WTC11 (cell line): ENCODE measurements at places on chromosomes 4 and X. TPM values are rescaled to one million over a fixed set of nuclear protein-coding genes. Genes with fewer than 3 reads are reported as not detected.
A peak's percentile ranks its signal among the peaks of the same experiment; 100 is the strongest.

SRPK3 gene
- not detected in 3 replicates for total RNA-seq

ENPP6 gene
- 0.09 to 0.27 TPM (median 0.09 TPM) in 3 replicates for total RNA-seq

TBC1D25 gene
- total RNA-seq, result 7.5 to 10.2 TPM (median 9.9 TPM) in 3 replicates

PITX2 gene
- 11.3 to 24.9 TPM (median 12.2 TPM) in 3 replicates for total RNA-seq

EXOSC9 gene
- 37.1 to 50.0 TPM (median 39.1 TPM) in 3 replicates for total RNA-seq

NDST4 gene
- not detected in 3 replicates for total RNA-seq

CFAP99 gene
- total RNA-seq, result 0.23 to 0.41 TPM in 2 of 3 replicates, not detected in the other

CLTRN gene
- total RNA-seq, result 1.4 to 2.2 TPM (median 2.2 TPM) in 3 replicates

DCAF8L2 gene
- not detected in 3 replicates for total RNA-seq

MGARP gene
- 4.6 to 7.5 TPM (median 6.2 TPM) in 3 replicates for total RNA-seq

AFF1 gene
- total RNA-seq, result 72.6 to 93.4 TPM (median 83.9 TPM) in 3 replicates

ZNF280C gene
- total RNA-seq, result 11.8 to 15.0 TPM (median 12.1 TPM) in 3 replicates

ARHGAP6 gene
- 0.55 to 1.0 TPM (median 0.89 TPM) in 3 replicates for total RNA-seq

RAI2 gene
- 0.57 to 0.78 TPM (median 0.77 TPM) in 3 replicates for total RNA-seq

DNA sequence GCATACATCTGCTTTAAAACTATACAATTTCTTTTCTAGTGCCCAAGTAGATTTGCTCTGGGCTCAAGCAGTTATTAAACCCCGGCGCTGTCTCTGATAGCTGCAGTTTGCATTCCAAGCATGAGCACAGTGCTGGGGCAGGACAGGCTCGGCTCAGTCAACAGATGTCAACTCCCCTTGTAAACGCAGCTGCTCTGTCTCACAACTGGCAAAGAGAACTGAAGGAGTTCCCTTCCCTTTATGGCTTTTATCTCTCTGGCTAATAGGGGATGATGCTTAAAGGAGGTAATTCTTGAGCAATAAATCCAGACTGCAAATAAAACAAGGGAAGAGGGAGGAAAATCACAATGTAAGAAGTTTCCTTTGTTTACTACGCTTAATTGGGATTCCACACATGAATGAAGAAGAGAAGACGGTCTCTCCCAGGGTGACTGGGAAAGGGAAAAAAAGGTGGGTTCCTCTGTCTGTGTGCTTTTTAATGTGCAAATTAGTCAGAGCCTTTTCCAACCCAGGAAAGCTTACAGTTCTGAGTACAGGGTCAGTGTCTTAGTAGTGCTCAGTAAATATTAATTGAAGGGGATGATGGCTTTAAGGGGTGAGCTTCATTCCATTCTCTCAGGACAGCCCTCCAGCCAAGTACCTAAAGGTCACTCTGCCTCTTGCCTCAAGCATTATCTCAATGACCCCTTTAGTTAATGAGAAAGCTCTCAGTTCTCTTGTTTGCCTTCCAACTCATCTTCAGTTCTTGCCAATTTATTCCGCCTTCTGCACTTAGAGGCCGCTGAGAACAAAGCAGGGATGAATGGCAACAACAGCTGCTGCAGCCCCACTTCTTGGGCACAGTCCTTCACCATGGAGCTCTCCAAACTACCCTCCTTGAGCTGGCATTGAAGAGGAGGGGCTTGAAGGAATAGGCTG is 155.7 kb upstream of the JADE1 start:
- no peak for DNase-seq

GRCh38 chr4:67393699-67394281 is 151.5 kb downstream of the CENPC start:
- no peak for DNase-seq

DNA sequence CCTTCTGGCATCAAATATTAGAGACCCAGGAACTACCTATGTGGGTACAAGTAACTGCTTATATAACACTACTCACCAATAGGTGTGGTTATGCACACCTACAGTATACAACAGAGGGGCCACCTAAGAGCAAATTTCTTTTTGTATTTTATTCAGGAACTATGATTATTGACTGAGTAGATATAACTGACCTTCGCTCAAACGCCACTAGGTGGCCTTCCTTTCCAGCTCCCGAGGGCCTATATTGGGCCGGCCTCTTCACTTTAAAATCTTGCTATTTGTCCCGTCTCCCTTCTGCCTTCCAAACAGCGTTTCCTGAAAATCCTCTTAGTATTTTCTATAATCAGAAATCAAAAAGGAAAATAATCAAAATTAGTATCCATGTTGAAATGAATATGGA is 19.9 kb upstream of the PABPC5 start:
- DNase-seq, result peak; percentile 15

GRCh38 chrX:142251680-142252079 is 46.6 kb upstream of the MAGEC2 start:
- DNase-seq, result no peak

DNA sequence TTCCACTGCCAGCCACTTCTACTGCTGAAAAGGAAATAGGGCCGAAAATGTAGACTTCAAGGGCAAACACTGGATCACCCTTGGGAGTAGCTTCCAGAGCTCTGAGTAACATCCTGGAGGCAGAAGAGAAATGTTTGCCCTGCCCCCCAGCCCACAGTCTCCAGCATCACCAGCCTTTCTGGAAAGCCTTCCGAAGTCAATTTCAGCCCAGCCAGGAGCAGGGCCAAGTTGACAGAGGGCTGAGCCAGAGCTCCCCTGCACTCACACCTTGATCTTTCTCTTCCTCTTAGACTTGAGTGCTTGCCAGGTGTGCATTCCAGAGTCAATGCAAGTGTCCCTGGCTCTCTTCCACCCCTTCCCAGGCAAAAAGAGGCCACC is 35.2 kb downstream of the SLC25A5 start:
- no peak for DNase-seq

DNA sequence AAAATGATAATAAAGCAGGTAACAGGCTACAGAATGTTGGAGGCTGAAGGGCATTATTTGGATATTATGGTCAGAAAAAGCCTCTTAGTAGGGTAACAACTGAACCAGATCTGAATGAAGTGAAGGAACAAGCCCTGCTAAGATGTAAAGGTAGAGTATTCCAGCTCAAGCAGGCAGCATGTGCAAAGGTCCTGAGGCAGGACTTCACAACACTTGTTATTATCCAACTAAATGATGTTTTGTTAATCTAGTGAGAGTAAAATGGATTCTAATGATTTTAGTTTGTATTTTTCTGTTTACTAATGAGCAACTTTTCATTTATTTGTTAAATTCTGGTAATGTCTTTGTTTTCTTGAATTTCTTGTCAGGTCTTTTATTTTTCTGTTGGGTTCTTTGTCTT is 35.7 kb downstream of the RAB33B start:
- DNase-seq, result no peak

GRCh38 chrX:84340968-84341367 is 153.0 kb upstream of the RPS6KA6 start:
- no peak for DNase-seq

DNA sequence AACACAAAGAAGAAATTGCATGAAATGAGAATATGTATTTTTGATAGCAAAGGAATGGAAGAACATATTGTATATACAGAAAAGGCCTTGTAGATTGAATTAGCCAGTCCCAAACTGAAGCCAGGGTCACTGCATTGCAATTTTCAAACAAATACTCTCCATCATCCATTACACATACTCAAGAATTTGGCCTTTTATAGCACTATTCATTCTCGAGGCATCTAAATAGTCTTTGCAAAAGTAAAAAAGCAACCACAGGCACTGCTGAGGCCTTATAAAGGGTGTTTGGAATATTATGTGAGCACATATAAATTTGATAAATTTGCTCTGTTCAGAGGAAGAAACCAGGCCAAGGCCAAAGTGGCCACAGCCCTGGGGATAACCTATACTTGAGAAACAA is 123.0 kb downstream of the ZNF827 start:
- no peak for DNase-seq

- peak; percentile 13 for DNase-seq
Measured at GRCh38 chrX:17692709-17693346, 44.5 kb upstream of the SCML1 start.

GRCh38 chrX:56600141-56600540 is 36.7 kb downstream of the UBQLN2 start:
- DNase-seq, result no peak

- DNase-seq, result no peak
Measured at GRCh38 chr4:130210864-130211263, 1114.9 kb downstream of the C4orf33 start.

DNA sequence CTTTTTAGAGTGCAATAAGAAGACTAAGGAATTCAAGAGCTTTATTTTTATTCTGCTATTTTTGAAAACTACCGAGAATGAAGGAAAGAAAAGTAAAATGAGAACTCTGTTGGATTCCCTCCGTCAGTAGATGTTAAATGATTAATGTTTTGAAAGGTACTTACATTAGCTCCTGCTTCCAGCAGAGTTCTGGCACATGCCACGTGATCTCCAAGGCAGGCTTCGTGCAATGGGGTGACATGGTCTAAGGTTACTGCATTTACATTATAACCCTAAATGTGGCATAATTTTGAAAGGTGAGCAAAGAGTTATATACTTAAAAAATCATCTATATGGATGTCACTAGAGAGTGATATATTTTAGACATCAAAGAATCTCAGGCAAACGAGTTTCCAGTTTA is 26.8 kb upstream of the SPATA4 start:
- no peak for DNase-seq

DNA sequence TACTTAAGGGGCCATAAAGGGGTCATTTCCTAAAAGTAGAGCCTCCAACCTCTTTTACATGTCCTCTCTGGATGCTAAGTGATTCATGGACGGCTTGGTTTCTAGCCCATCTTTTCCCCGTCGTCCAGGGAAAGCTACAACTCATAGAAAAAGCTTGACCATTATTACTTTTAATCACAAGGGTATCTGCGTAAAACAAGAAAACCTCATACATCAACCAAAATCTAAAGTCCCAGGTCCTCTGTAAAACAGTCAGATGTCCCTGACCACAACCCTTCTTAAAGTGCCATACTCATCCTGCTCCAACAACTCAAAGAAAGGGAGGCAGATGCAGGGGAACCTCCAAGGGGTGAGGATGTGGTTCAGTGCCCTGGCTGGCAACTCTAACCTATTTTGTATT is 29.6 kb downstream of the ADGRA3 start:
- no peak for DNase-seq

- DNase-seq, result no peak
Measured at GRCh38 chr4:128604204-128604603, 205.3 kb upstream of the JADE1 start.

GRCh38 chr4:91359041-91360031 is 944.4 kb upstream of the GRID2 start:
- DNase-seq, result no peak

DNA sequence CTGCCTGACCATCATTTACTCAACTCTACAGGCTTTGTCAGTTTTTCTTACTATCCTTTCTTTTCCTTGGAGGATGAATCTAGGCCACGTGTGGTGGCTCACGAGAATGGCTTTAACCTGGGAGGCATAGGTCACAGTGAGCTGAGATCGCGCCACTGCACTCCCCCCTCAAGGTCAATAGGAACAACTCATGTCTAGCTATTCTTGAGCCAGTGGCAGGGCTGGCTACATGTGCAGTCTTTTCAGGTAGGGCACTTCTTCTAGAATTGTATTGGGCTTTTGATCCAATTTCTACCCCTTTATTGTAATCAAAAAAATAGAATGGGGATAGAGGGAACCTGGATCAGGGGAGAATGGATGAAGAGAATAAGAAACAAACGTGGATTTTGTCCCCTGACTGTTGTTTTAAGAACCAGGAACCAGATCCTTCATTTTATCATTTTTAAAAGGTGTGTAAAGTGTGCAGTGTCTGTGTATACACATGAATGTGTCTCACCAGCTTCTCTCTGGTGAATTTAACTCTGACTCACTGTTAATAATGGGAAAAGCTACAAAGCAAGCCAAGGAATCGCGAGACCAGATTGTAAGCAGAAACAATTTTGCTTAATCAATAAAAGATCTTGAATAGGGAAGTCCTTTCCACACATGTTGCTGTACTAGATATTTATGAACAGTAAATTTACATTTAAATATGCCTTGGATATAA is 283.9 kb upstream of the GPC4 start:
- no peak for DNase-seq

GRCh38 chr4:79653871-79654270 is 245.8 kb upstream of the GK2 start:
- no peak for DNase-seq

GRCh38 chrX:151384807-151385206 is 12.2 kb upstream of the VMA21 start:
- DNase-seq, result no peak

DNA sequence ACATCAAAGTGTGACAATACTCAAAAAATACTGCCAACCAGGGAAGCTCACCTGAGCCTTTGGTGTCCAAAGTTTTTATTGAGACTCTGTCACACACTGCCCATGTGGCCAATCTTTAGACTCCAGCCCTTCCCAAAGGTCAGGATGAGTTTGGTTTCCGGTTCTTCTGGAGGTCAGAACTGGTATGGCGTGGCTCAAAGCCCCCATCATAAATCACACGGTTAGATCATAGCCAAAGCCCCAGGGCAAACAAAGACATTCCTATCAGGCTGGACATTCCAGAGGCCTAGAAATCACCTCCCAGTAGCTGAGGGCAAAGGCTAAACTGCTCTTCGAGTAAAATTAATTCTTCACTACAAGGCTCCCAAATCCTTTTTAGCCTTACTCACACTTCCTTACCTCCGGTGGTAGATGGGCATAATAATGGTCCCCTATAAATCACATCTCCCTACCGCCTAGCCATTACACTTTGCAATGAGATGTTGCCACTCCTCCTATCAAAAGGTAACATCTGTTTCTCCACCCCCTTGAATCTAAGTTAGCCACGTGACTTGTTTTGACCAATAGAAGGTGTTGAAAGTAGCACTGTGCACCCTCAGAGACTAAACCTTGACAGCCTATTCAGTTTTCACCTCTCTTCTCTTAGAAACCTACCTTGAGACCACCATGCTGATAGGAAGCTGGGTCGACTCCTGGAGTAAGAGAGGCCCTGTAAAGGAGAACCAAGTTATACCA is 137.8 kb upstream of the DUSP21 start:
- DNase-seq, result no peak

DNA sequence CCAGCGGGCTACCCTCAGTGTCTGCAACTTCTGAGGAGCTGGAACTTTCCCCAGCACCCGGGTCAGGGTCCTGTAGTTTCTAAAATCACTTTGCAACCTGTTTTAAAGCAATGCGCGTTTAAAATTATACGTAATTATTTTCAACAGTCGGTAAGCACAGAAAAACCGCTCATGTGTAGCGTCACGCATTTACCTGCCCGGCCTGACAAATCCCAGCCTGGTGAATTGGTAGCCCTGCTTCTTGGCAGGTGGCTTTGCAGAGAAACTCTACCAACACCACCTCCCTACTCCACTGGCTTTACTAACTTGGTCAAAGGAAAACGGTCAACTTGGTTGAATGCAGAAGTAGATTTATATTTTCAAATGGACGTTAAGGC is 640 bp downstream of the BANK1 start:
- DNase-seq, result peak; percentile 28

- DNase-seq, result no peak
Measured at GRCh38 chr4:93779228-93779627, 49.3 kb upstream of the ATOH1 start.

GRCh38 chr4:154741131-154741665 is 2.6 kb upstream of the LRAT start:
- DNase-seq, result peak; percentile 20

DNA sequence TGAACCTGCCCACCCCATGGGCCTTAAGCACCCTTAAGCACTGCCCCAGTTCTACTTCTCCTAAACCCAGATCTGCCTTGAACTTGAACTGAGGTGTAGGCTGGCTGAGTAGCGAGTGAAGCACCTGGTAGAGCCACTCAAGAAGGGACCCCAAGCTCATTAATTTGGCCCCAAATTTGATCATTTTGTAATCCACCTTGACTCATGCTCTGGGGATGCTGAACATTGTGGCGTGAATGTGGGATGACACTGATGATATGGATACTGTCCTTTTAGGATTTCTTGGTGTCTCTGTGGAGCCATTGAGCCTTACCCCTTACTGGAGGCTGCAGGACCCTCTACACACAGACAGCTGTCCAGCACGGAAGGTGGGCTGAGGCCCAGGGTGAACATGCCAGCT is at the start of gene ZNF157:
ZNF157 (plus strand) TSS at position 301 of the 400 bp plus-strand sequence; CDS start at position 392, 91 bp downstream.
- DNase-seq, result no peak
